Activated T-helper 17 cell treated with anti-CD3 and anti-CD28 coated beads, Interleukin-2, amount 50 U/mL, for 72 hours (primary cell): ENCODE measurements at places on chromosomes 12 and 14. TPM values are rescaled to one million over a fixed set of nuclear protein-coding genes. Genes with fewer than 3 reads are reported as not detected.

Gene TC2N
- 81.2 TPM for total RNA-seq

Gene EXOC3L4
- not detected for total RNA-seq

Gene SLC6A15
- 0.69 TPM for total RNA-seq

Gene ESPL1
- 80.1 TPM for total RNA-seq

- H3K4me3 ChIP-seq, result peak overlapping the region; percentile 93
- peak overlapping the region; percentile 97 for H3K27ac ChIP-seq
- ATAC-seq, result no peak
- peaks cover 85% of the 10 kb centered on the region for H3K36me3 ChIP-seq
- H3K27me3 ChIP-seq, result no peaks in the 10 kb centered on the region
These were observed 3.1 kb downstream of the SINHCAF start for GRCh38 chr12:31322801-31323207.

Gene EGLN3
- 61.4 TPM for total RNA-seq

Gene DNAJC22
- not detected for total RNA-seq

DNA sequence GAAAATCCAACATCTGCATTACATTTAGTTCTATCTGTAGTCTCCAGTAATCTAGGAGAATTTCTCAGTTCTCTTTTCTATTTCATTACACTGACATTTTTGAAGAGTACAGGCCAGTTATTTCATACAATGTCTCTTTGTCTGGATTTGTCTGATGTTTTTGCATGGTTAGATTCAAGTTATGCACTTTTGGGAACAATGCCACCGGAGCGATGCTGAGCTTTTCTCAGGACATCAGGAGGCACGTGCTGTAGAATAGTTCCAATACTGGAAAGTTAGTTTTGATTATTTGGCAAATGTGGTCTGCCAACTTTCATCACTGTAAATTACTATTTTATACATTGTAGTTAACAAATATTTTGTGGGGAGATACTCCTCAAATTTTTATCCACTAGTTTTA, 43.1 kb downstream of the ALDH1L2 start:
- H3K27ac ChIP-seq, result no peak overlapping the region
- peaks cover 16% of the 10 kb centered on the region for H3K4me1 ChIP-seq
- no peaks in the 10 kb centered on the region for H3K27me3 ChIP-seq
- ATAC-seq, result no peak
- no peak overlapping the region for H3K4me3 ChIP-seq
- H3K36me3 ChIP-seq, result no peaks in the 10 kb centered on the region

GRCh38 chr12:78951803-78952551, 87.4 kb downstream of the SYT1 start:
- no peaks in the 10 kb centered on the region for H3K27me3 ChIP-seq
- H3K27ac ChIP-seq, result no peak overlapping the region
- no peaks in the 10 kb centered on the region for H3K36me3 ChIP-seq
- H3K4me1 ChIP-seq, result no peaks in the 10 kb centered on the region
- no peak for ATAC-seq

GRCh38 chr14:72741826-72742117, 152.1 kb downstream of the DPF3 start:
- ATAC-seq, result no peak
- no peak overlapping the region for H3K27ac ChIP-seq
- H3K4me3 ChIP-seq, result no peak overlapping the region
- H3K27me3 ChIP-seq, result no peaks in the 10 kb centered on the region
- no peaks in the 10 kb centered on the region for H3K4me1 ChIP-seq

DNA sequence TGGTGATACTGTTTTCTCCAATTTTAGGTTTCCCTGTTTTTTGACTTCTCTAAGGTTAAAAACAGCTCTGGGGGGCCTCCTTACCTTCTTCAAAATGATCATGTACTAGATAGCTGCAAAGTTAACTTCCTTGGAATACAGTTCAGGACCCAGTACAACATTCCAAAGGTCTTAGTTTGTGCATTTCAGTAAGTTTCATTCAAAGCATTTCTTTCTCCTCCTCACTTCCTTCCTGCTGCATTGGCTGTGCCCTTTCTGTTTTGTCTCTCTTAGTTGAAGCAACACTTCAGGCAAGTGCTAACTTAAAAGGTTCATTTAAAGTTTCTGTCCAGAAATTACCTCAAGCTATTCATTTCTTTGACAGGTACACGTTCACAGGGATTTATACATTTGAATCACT, 95.7 kb downstream of the SCN8A start:
- H3K4me1 ChIP-seq, result no peaks in the 10 kb centered on the region
- peaks cover 11% of the 10 kb centered on the region for H3K27me3 ChIP-seq
- H3K36me3 ChIP-seq, result no peaks in the 10 kb centered on the region
- H3K27ac ChIP-seq, result no peak overlapping the region
- no peak for ATAC-seq

DNA sequence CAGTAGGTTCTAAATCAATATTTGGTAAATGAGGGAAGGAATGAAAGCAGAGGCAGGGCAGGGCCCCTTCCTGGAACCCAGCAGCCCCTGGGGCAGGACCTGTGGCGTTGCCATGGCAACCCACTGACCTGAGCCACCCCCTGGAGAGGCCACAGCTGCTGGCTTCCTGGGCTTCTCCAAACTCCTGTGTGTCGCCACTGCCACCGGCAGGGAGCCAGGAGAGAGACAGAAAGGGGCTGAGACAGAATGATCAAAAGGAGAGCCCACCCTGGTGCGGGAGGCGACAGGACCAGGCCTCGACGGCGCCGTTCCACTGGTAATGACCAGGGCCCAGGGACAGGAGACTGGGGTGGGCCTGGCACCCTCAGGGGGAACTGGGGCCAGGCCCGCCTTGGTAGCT, 18.2 kb downstream of the RFX4 start:
- H3K4me3 ChIP-seq, result no peak overlapping the region
- no peak for ATAC-seq
- peaks cover 13% of the 10 kb centered on the region for H3K27me3 ChIP-seq

DNA sequence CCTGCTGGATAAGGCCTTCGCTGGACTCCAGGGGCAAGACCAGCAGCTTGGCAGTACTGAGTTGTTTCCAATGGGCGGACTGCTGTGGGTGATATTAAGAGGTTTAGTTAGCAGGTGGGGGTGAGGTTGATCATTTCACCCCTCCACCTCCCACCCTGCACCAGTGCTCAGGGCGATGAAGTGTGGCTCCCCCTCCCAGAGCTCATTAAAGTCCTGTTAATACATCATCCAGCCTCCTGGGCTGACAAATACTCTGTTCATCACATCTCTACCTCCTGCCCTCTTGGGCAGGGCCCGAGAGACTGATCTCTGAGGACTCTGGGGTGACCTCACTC, 2.4 kb upstream of the FIGNL2 start:
- no peak for ATAC-seq
- H3K4me3 ChIP-seq, result no peak overlapping the region
- H3K4me1 ChIP-seq, result peaks cover 7% of the 10 kb centered on the region
- H3K27ac ChIP-seq, result peak overlapping the region; percentile 14
- H3K36me3 ChIP-seq, result no peaks in the 10 kb centered on the region
- H3K27me3 ChIP-seq, result peaks cover 12% of the 10 kb centered on the region

DNA sequence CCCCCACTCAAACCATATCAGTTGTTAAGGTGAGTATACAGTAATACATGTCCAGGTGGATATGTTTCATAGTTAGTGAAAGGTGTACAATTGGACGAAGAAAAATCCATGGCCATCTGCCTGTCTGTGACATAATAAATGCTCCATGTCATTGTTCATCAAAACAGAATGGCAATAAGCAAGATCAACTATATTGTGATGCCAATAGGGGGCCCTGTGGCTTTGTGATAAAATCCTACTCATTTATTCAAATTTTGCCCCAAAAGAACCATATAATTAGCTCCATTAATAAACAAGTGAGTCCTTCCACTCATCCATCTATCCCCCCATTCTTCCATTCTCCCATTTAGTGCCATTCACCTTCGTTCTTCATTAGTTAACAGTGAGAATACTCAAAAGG, 102.0 kb downstream of the MGST1 start:
- no peaks in the 10 kb centered on the region for H3K36me3 ChIP-seq
- no peak for ATAC-seq
- H3K4me1 ChIP-seq, result no peaks in the 10 kb centered on the region
- H3K4me3 ChIP-seq, result no peak overlapping the region
- H3K27me3 ChIP-seq, result no peaks in the 10 kb centered on the region

- no peaks in the 10 kb centered on the region for H3K27me3 ChIP-seq
- H3K4me3 ChIP-seq, result no peak overlapping the region
- ATAC-seq, result no peak
- H3K36me3 ChIP-seq, result no peaks in the 10 kb centered on the region
- no peak overlapping the region for H3K27ac ChIP-seq
These were observed 244.5 kb upstream of the PRICKLE1 start for GRCh38 chr12:42834062-42834461.

- H3K36me3 ChIP-seq, result no peaks in the 10 kb centered on the region
- no peak for ATAC-seq
- no peak overlapping the region for H3K4me3 ChIP-seq
- no peaks in the 10 kb centered on the region for H3K27me3 ChIP-seq
These were observed 35.3 kb upstream of the PPP1R13B start for GRCh38 chr14:103882503-103883262.

GRCh38 chr12:123242116-123242904, 9.1 kb downstream of the MTRFR start:
- H3K36me3 ChIP-seq, result peaks cover 68% of the 10 kb centered on the region
- no peaks in the 10 kb centered on the region for H3K27me3 ChIP-seq
- peak overlapping the region; percentile 64 for H3K27ac ChIP-seq
- peaks cover 22% of the 10 kb centered on the region for H3K4me1 ChIP-seq
- no peak for ATAC-seq
- H3K4me3 ChIP-seq, result peak overlapping the region; percentile 5

Gene MYRFL
- not detected for total RNA-seq

- H3K36me3 ChIP-seq, result no peaks in the 10 kb centered on the region
- no peak overlapping the region for H3K27ac ChIP-seq
- ATAC-seq, result no peak
These were observed 58.4 kb downstream of the SLC25A21 start for GRCh38 chr14:37114002-37114401.
